ENCODE measurements at places on chromosomes 7 and 10.

- DNase-seq = no peak
These were observed 86.5 kb upstream of the KDM7A start for GRCh38 chr7:140263277-140263676.

GRCh38 chr10:44383749-44384600, 922 bp downstream of the CXCL12 start:
- DNase-seq = no peak

GRCh38 chr7:152354061-152354460, 81.7 kb downstream of the KMT2C start:
- no peak for DNase-seq

DNA sequence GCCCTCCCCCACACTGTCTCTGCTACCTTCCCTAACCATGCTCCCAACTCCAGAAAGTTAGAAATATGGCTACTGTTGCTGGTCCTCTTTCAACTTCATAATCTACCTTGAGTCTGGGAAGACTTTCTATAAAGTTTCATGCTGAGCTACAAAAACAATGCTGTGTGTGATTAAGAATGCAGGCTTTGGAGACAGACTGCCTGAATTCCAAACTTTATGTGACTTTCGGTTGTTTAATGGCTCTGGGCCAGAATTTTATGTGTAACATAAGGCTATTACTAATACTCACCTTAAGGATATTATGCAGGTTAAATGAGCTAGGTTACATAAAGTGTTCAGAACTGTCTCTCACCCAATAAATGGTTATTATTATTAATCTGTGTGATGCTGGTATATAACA, 19.1 kb downstream of the BET1 start:
- no peak for DNase-seq
